ENCODE measurements at places on chromosomes 2 and 18.

- DNase-seq = no peak
Measured at GRCh38 chr18:34772887-34773286, 62.8 kb downstream of the DTNA start.

- DNase-seq = no peak
Measured at GRCh38 chr18:6752202-6752860, 22.8 kb downstream of the ARHGAP28 start.

- DNase-seq = no peak
Measured at GRCh38 chr2:233358947-233359346, 4.7 kb downstream of the DGKD start.

- DNase-seq = no peak
Measured at GRCh38 chr2:62216616-62217015, 20.7 kb downstream of the B3GNT2 start.

DNA sequence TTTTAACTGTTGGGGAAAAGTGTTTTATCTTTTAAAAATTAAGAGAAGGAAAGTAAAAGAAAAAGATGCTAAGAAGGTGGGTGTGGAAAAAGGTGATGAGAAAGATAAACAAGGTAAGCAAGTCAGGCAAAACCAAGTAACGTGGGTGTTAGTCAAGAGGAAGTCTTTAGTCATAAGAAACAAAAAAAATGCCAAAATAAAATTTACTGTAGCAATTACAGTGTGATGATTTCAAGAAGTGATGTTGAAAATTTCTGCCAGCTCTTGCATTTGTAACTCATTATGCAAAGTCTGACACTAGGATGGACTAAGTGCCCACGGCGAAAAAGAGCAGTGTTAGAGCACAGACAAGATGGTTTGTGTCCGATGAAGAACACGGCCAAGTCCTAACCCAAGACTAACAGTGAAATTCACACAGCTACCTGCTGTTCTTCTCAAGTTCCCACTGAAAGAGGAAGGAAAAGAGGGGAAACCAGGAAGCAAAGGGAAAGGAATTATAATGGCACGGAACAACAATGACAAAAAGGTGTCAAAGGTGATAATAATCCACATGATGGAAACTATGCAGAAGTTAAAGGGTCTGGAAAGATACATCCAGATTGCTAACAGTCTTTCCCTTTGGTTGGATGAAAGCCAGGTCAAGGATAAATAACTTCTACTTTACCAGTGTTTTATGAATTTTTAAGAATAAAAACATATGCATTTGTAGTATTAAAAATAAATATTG lies 34.1 kb downstream of the NOL10 start:
- no peak for DNase-seq

DNA sequence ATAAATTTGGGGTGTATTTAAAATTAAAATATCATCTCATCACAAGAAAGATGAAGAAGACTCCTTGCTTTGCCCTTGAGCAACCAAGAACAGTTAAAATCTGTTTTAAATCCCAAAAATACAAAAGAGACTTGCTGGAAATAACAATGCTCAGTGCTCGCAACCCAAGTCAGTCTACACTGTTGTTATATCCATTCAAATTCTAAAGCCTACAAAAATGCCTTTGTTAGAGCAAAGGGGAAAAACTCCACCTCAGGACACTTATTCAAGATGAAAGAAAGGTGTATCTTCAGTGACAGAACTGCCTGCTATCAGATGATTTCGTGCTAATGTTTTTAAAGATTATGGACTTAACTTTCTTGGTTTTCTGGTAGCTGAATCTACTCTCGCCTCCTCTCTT lies 111.9 kb upstream of the TANK start:
- DNase-seq = no peak

DNA sequence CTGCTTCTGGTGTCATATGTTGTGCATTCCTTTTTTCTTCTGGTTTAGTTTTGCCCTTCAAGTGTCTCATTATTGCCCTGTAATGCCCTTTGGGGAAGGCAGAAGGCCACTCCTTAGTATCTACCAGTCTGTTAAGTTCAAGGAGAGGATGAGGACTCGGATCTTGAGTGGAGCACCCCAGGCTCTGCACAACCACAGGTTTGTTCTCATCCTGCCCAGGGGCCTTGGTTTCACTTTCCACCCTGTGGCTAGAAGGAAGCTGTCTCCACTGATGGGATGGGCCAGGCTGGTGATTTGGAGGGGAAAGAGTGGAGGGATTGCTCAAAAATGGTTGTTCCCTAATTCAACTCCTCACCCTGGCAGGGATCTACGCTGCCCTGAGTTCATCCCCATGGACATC lies 30.2 kb upstream of the RAB11FIP5 start:
- DNase-seq = no peak

DNA sequence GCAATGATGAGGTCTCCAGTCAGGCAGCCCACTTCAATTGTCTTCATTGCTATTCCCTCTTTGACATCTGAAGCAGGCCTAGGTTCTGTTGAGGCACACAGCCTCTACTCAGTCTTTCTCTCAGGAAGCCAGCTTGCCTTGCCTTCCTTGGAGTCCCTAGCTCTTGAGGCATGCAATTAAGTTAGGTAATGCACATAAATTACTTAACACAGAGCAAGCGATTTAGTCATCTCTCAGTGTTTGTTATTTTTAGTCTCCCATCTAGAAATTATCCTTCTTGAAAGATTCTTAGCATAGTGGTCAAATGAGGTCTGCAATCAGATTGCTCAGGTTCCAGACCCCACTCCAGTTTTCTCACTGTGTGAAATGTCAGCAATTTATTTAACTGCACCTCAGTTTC lies 32.0 kb downstream of the SULT1C4 start:
- DNase-seq = no peak

DNA sequence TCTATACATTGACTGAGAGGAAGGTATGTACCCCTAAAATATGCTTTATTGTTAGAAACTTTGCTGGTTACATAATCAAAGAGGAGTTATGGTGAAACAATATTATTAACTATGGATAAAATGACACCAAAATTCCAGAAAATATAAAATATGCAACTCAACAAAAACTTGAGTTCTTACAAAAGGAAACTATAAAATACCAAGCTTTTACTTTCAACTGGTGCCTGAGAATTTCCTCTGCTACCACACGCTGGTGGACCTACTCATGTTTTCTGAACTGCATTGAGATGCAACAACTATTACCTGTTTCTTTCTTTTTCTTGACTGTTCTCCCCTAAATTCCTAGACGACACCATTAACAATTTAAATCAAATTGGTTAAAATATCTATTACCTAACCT lies 8.2 kb upstream of the NFE2L2 start:
- DNase-seq = no peak
